ENCODE measurements at places on chromosomes 5 and 9.
A peak's percentile ranks its signal among the peaks of the same experiment; 100 is the strongest.

- no peak for ATAC-seq
Observed at GRCh38 chr5:104295991-104296390, 733.4 kb upstream of the NUDT12 start.

DNA sequence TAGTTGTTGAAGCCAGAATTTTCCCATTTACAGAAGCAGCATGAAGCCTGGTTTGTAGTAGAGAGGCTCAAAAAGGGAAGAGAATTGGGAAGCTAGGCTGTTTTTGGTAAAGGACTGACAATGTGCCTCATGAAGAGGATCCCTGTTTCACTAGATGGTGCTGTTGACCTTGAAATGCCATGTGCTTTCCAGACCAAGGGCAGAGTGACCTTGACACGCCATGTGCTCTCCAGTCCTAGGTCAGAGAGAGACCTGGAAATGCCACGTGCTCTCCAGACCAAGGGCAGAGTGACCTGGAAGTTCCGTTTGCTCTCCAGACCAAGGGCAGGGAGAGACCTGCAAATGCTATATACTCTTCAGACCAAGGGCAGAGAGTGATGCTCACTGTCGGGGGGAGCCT is 32.0 kb downstream of the UNC13B start:
- ATAC-seq = no peak

- no peak for ATAC-seq
Observed at GRCh38 chr5:127298656-127299055, 8.1 kb downstream of the MEGF10 start.

DNA sequence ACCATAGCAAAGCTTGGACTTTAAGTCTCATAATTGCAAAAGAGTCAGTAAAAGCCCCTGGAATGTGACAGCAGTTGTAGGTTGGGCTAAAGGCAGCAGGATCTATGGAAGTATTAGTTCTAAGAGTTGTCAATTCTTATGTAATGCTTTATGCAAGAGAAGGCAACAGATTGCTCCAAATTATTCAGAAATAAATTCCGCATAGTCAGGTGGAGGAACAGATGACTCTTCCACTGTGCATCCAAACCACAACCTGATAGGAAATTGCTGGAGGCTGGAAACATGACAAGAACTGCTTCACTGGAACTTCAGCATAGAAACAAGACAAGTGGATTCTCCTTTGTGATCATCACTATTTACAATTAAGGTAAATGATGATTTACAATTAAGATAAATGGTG is 101.0 kb downstream of the STARD4 start:
- ATAC-seq = no peak

DNA sequence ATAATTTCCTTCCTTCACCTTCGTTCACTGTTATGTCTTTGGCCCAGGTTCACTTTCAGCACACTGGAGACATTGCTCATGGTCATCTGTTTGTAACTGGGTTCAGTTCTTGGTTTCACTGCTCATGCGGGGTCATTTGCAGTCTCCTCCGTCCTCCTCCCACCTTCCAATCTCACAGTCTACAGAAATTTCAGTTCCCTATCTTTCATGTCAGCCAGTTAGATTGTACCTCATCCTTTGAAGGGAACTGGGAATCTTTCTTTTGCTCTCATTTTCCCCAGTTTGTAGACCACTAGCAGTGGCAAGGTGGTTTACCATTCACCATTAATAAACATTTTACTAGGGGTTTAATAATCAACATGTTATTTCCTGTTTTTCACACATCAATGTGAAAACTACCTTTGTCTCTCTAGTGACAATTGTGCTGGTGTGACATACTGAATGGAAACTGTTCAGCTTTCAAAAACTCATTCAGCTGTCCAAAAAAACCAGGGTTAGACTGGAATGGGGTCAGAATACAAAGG is 100.9 kb upstream of the IL6ST start:
- no peak for ATAC-seq

GRCh38 chr5:133130387-133131118 is 78.7 kb downstream of the HSPA4 start:
- ATAC-seq = no peak

DNA sequence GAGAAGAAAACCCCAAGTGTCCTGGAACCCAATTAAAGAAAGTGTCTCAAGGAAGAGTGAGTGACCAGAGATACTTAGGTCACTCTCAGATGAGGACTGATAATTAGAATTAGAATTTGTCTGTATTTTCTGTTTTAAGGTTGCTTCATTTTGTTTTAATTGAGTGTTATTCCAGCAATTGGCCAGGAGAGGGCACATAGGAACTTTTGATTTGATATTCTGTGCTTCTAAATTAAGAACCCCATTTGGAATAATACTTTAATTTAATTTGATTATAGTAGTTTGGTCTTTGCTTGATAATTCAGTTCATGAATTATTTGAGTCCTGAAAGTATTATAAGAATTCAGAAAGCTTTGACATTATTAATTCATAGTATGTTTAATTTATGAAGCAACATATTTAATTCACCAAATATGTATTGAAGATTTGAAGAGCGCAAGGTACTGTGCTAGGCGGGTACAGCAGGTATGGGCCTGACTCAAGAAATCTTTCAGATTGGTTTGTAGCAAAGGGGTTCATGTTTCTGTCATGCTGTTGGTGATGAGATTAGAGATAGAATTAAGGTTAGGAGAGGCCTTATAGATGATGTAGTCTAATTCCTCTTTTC is 4.9 kb downstream of the MRPL22 start:
- ATAC-seq = no peak

GRCh38 chr9:87853302-87853701 is 29.4 kb upstream of the SPATA31E1 start:
- ATAC-seq = no peak

GRCh38 chr5:178285399-178286225 is 53.0 kb upstream of the PHYKPL start:
- no peak for ATAC-seq

DNA sequence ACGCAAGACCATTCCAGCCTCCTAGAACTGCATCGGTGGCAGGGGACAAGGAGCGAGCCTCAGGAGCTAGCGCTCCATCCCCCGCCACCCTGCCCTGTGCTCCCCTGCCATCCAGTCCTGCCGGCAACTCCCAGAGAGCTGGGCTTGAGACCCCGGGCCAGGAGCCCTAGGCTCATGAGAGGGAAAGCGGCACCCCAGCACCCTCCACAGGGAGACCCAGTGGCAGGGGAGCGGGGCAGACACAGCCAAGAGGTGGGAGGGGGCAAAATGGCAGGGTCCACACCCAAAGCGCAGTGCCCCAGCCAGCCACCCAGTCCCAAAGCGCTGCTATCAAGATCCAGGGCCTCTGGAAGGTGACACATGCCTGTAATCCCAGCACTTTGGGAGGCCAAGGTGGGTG is 12.7 kb downstream of the UBAC1 start:
- ATAC-seq = no peak

- ATAC-seq = no peak
Observed at GRCh38 chr5:74502479-74502950, 138.0 kb downstream of the ENC1 start.

- ATAC-seq = no peak
Observed at GRCh38 chr5:40022057-40022456, 597.3 kb upstream of the DAB2 start.

- peak; percentile 64 for ATAC-seq
Observed at GRCh38 chr5:115068239-115069086, 101.2 kb downstream of the TRIM36 start.

DNA sequence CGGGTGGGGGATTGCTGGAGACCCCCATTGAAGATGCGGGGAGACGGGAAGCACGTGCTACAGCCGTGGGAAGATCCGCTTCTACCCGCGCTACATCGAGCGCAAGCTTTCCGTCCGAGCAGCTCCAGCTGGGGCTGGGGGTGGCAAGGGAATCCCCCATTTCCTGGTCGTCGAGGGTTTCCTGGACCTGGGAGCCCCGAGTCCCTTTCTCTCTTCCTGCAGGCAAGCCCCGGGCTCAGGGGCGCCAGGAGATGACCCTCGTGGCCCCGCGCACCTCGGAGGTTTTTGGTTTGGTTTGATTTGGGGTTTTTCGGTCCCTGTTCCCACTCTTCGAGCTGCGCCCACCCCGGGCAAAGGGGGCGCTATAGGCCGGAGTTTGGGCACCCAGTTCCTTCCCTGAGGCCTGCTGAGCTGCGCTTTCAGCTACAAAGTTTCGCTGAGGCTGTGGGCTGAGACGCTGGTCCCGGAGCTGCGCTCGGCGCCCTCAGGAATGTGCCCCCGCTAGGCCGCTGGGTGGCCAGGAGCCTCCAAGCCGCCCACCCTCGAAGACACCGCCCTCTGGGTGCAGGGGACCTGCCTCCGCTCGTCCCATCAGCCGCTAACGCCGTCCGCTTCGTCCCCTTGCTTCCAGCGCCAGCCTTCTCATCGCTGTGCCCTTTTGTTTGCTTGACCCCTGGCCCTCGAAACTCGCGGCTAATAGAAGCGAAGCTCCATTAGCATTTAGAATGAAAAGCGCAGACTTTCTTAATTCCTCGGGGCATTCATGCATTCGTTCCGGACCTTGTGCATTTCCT is 2.9 kb downstream of the NR4A3 start:
- ATAC-seq = no peak

- ATAC-seq = no peak
Observed at GRCh38 chr5:79143684-79144379, 32.2 kb downstream of the BHMT start.

- ATAC-seq = peak; percentile 73
Observed at GRCh38 chr9:124291801-124292396, 34.1 kb downstream of the NEK6 start.

- ATAC-seq = peak; percentile 74
Observed at GRCh38 chr9:127199001-127199791, 65.4 kb upstream of the GARNL3 start.

GRCh38 chr5:151164687-151165392 is 7.3 kb upstream of the ANXA6 start:
- ATAC-seq = peak; percentile 97

DNA sequence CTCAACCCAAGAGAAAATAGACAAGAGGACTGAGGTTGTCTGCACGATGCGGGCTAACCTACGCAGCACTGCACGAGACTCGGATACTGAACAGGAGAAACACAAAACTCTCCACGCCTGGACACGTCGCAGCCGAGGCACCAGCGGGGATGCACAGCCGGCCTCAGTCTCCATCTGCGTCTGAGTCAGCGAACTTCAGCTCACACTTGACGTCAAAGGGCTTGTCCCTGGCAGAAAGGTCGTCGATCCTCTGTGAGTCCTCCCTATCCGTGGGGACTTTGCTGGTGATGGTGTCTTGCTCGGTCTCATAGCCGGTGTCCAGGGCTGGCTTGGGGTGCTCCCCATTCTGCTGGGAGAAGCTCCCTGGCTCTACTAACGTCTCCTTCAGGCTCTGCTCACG is 60.2 kb downstream of the SECISBP2 start:
- ATAC-seq = no peak

- no peak for ATAC-seq
Observed at GRCh38 chr5:83750749-83751148, 30.1 kb upstream of the HAPLN1 start.

GRCh38 chr5:156378159-156378558 is 51.2 kb downstream of the SGCD start:
- ATAC-seq = no peak

GRCh38 chr9:6564360-6564759 is 81.2 kb downstream of the GLDC start:
- ATAC-seq = no peak

DNA sequence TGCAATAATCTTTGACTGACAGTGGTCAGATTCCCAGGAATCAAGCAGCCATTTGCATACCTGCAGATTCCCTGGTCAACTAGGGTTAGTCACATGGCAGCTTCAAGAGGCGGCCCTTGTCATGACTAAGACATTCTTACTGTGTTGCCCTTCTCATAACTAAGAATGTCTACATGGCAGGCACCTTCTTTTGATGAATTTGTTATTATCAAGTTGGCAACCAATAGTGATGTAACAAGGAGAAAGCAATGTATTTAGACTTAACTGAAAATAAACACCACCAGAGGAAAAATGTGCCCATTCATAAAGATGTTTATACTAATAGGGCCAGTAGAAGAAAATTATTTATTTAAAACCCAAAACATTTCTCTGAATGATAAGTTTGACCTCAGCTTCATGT is 215.6 kb downstream of the TLE1 start:
- no peak for ATAC-seq

GRCh38 chr9:70135176-70135575 is 91.5 kb downstream of the MAMDC2 start:
- ATAC-seq = no peak

DNA sequence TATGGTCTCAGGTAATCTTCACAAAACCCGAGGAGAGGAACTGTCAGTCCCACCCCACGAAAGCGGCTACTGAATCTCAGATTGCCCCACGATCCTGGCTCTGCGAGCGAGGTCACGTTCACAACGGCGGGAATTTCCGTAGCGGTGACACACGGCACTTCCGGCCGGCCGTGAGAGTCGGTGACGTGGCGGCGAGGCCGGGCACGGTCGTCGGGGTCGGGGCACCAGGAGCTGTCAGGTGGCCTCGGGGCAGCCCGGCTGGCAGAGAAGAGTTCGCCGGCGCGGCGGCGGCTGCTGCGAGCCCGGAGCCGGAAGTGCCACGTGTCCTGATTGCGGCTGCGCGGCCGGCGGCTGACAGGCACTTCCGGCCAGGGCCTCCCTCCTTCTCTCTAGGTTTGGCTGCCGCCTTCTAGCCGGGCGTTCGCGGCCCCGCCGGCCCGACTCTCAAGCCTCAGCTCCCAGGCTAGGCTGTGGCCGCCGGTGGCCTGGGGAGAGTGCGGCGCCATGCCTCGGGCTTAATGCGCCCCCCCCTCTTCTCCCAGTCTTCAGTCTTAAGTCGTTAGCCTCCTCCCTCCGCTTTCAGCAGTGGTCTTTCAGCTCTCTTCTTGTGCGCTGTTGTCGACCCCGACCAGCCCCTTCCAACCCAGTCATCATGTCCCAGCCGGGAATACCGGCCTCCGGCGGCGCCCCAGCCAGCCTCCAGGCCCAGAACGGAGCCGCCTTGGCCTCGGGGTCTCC is at the start of gene SEC24A:
TSS of gene SEC24A (plus strand) at position 361 of the 738 bp plus-strand sequence. CDS start at position 653, 292 bp downstream.
- ATAC-seq = peak; percentile 79

GRCh38 chr9:35908504-35909125 is 675 bp upstream of the SPAAR start:
- ATAC-seq = no peak

GRCh38 chr5:52800394-52801213 is 12.9 kb downstream of the ITGA1 start:
- ATAC-seq = peak; percentile 72

GRCh38 chr5:176902102-176902814 is 3.1 kb upstream of the HK3 start:
- ATAC-seq = no peak

GRCh38 chr5:170223360-170223759 is 9.4 kb upstream of the C5orf58 start:
- no peak for ATAC-seq

DNA sequence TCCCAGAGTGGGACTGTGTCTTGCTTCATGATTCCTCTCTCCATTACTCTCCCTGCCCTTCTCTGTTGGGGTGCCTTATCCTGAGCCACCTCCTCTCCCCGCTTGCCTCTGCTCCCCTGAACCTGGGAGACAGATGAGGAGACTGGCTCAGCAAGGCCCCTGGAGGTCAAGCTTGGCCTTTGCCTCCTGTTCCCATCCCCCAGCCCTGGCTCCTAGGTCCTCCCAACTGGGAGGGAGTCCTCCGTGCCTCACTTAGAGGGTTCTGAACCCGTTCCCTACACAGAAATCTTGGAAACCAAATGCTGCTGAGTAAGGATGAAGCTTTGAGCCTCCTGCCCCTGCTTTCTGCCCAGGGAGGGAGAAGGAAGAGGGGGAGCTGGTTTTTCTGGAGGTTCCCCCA is 9.8 kb upstream of the ENDOG start:
- ATAC-seq = no peak

- no peak for ATAC-seq
Observed at GRCh38 chr9:21266733-21267484, 27.1 kb upstream of the IFNA14 start.
